ENCODE measurements at places on chromosomes 11 and 22.

GRCh38 chr11:132674151-132674550 is 858.1 kb downstream of the OPCML start:
- no peak for DNase-seq

DNA sequence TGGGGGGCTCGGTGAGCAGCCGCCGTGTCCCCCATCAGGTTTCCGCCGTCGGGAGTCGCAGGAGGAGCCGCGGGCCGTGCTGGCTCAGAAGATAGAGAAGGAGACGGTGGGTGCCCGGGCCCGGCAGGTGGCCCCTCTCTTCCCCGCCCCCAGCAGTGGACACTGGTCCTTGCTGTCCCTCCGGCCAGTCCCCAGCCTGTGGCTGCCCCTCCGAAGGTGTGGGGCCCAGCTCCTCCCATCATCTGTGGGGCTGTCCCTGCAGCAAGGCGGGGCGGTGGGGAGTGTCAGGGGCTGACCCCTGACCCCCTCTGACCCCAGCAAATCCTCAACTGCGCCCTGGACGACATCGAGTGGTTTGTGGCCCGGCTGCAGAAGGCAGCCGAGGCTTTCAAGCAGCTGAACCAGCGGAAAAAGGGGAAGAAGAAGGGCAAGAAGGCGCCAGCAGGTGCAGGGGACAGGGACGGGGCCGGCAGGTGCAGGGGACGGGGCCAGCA is 15.3 kb downstream of the EPS8L2 start:
- no peak for DNase-seq

GRCh38 chr11:69939551-69940245 is 120.5 kb upstream of the FGF3 start:
- DNase-seq = no peak

DNA sequence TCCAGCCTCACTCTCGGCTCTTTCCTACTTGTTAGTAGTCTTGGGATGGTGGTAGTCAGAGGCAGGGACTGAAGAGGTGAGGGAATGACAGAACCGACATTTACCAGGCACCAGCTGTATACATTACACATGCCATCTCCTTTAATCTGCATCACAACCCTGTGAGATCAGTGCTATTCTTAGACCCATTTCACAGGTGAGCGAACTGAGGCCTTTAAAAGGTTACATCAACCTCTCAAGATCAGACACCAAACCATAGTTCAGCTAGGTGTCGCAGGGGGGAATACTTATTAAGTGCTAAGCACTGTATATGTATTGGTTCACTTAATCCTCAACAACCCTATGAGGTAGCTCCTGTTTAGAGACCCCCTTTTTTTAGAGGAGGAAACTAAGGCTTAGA is 5.6 kb downstream of the PLA2G3 start:
- DNase-seq = no peak

DNA sequence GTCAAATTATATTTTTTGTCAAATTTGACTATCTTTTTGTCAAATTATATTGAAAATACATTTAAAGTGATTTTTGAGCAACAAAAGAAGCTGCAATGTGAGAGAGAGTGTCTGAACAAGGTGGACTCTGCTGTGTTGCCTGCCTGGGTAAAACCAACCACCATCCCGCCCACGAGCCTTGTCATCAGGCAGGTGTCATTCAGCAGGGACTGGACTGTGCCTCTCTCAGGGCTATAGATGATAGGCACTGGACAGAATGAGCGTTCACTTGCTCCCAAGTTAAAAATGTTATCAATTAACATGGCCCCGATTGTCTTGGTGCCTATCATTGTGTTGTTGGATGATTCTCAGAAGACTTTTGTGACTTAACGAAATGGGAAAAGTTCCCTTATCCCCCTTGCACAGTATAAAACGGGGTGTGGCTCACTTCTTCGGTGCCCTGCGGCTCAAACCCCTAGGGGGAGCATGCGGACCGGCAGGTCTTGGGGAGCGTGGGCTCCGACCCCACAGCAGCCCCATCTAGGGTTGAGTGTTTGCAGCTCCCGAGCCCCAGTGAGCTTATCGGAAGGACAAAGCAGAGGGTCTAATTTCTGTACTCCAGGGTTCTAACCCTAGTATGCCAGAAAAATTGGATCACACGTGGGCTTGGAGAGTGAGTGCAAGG is 1.7 kb downstream of the APOL5 start:
- no peak for DNase-seq

DNA sequence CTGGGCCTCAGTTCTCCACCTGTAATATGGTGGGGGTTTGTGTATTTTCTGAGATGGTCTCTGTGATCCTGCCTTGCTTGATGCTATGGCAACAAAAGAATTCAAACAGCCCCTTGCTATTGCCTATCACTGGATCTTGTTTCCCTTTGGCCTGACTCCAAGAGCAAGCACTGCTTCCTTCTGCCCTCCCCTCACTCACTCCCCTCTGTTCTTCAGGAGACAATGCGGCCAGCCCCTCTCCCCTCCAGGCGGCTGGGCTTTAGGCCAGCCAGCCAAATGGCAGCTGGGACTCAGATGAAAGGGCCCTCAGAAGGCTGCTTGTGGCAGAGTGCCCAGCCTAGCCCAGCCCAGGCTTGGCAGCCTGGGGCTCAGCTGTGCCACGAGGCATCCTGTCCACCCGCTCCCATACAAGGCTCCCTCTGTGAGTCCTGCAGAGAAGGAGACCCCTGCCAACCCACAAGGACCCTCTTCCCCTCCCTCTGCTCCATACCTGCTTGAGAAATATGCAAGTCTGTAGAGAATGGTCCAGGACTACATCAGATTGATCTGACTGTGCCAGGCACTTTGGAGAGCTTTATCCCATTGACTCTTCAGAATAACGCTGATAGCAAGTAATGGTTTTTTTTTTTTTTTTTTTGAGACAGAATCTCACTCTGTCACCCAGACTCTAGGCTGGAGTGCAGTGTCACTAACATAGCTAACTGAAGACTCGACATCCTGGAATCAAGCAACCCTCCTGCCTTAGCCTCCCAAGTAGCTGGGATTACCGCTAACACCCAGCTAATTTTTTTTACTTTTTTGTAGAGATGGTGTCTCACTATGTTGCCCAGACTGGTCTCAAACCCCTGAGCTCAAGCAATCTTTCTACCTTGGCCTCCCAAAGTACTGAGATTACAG is 7.6 kb upstream of the KCTD14 start:
- no peak for DNase-seq

- no peak for DNase-seq
Measured at GRCh38 chr22:28837640-28838039, 37.3 kb upstream of the XBP1 start.

- DNase-seq = no peak
Measured at GRCh38 chr11:126391970-126392632, 36.6 kb downstream of the ST3GAL4 start.

GRCh38 chr11:15770798-15771414 is 585.4 kb downstream of the SOX6 start:
- DNase-seq = no peak

DNA sequence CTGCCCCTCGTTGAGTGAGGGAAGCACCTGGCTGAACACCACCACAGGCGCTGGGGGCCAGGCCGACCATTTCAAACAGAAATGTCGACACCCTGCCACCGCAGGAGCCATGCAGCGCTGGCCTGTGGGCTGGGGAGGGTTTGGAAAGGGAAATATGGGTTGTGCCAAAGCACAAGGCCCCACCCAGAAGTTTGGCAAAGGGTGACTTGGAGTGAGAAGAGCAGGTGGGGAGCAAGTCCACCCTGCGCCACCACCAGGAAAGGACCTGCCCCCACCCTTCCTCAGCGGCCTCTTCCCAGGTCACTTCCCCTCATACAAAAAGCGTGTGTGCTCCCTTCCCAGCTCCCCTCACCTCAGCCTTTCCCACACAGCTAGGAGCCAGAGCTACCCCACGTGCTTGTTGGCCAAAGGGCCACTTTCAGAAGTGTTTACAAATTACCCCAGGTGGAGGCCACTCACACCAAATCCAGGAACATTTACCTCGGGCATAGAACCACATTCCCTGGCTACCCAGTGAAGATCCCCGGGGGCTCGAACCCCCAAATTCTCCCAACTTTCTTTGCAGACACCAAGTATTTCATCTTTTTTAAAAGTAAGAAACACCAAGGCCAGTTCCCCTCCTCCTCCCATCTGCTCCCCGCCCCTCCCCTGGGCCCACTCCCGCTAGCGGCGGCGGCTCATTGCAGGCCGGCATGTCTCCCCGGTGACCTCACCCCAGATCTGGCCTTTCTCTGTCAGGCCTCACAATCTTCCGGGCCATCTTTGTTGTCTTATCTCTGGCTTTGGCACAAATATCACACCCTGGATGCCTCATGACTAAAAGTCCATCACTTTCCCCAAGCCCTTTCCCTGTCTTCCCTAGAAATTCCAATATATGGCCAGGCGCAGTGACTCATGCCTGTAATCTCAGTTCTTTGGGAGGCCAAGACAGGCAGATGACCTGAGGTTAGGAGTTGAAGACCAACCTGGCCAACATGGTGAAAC is 20.5 kb upstream of the SCGB1A1 start:
- no peak for DNase-seq

DNA sequence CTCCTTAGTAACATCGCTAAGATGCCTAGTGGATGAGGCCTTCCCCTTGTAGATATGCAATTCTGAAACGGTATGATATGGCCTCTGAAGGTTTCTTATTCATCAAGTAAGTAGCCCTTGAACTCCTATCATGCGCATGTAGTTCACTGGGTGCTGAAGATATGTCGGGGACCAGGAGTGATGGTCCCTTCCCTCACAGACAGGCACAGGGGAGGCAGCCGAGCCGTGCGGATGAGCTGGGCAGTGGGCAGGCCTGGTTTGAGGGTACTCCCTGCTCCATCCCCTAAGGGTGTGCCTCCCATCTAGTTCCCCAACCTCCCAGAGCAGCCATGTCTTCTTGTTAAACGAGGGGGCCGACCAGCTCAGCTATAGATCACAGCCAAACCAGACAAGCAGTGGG is 40.1 kb downstream of the TP53I11 start:
- no peak for DNase-seq

- no peak for DNase-seq
Measured at GRCh38 chr11:5922749-5923426, 19.2 kb upstream of the OR56A3 start.

DNA sequence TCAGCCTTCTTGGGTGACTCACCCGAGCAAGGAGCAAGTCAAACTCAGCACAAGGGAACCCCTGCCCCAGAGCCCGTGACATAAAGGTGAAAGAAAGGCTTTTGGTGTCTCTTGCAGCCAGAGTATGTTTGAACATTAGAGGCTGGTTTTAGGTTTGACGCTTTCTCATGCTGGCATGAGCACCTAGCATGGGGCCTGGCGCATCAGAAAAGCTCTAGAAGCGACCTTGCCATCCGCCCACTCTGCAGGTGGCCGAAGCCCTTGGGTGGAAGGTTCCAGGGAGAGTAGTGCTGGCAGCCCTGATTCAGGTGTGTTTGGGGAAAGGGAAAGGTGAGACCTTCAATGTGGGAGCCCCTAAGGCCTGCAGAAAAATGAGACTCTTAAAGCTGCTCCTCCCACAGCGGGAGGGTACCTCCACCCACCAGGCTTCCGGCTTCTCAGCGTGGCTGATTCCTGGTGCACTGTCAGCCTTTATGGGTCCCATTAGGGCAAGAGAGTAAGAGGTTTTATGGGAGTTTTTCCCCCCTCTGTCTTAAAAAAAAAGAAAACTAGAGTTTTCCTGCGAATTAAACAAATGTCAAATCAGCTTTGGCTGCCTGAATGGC is 88.4 kb downstream of the GRIK4 start:
- DNase-seq = no peak

DNA sequence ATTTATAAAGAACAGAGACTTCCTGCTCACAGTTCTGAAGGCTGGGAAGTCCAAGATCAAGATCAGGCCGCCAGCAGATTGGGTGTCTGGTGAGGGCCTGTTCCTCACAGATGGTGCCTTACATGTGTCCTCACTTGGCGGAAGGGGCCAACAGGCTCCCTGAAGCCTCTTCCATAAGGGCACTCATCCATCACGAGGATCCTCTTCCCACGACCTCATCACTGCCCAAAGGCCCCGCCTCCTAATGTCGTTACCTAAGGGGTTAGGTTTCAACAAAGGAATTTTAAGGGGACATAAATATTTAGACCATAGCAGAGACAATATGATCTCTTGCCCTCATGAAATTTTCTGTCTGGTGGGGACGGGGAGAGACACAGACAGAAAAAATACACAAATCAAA is 18.6 kb downstream of the TP53AIP1 start:
- DNase-seq = no peak

GRCh38 chr11:35982061-35982460 is 38.2 kb downstream of the LDLRAD3 start:
- no peak for DNase-seq

DNA sequence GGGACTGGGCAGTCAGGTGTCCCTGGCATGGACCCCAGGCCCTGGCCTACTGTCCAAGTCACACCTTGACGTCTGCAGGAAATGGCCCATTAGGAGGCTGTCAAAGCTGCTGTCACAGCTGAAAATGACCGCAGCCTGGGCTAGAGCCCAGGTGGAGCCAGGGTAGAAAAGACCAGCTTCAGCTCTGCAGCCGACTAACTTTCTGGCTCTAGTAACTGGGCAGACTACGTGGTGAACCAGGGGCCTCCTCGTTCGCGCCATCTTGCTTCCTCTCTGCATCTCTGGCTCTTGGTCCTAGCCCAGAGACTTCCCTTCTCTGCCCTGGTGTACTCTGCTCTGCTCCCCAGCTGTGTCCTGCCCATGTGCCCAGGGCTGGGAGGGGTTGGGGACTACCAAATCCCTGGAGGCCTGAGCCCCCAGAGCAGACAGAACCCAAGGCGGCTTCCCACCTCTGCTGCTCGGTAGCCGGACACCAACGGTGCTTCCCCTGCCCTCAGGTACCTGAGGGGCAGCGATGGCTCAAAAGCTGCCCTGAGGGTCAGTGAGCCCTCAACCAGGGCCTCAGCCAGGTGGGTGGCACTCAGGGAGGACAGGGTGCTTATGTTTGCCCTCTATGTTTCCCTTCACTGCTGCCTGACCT is 19.7 kb downstream of the SART1 start:
- no peak for DNase-seq

DNA sequence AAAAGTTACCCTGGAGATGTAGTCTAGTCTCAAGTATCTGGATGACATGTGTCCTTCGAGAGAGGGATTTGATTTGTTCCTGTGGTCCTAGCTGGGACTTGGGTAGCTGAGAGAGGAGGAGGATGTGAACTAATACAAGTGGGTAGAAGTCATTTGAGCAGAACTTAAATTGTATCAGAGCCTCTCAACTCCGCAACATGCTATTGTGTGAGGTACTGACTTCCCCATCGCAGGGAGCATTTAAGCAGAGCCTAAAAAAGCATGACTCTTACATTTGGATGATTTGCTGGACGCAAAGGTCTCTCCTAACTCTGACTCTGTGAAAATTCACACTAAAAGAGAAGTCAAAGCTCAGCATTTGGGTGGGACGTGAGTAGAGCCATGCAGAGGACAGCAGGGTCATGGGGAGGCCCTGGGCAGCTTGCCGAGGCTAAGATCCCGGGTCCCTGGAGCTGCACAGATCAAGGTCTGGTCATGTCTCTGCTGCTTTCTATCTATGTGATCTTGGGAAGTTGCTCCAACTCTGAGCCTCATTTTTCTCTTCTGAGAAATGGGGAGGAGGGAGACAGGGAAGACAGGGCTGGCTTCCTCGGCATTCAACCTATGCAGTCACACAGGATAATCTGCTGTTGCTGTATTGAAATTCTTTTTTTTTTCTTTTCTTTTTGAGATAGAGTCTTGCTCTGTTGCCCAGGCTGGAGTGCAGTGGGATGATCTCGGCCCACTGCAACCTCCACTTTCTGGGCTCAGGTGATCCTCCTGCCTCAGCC is 44.9 kb downstream of the CD82 start:
- no peak for DNase-seq
